ENCODE measurements at places on chromosomes 2 and 18.

DNA sequence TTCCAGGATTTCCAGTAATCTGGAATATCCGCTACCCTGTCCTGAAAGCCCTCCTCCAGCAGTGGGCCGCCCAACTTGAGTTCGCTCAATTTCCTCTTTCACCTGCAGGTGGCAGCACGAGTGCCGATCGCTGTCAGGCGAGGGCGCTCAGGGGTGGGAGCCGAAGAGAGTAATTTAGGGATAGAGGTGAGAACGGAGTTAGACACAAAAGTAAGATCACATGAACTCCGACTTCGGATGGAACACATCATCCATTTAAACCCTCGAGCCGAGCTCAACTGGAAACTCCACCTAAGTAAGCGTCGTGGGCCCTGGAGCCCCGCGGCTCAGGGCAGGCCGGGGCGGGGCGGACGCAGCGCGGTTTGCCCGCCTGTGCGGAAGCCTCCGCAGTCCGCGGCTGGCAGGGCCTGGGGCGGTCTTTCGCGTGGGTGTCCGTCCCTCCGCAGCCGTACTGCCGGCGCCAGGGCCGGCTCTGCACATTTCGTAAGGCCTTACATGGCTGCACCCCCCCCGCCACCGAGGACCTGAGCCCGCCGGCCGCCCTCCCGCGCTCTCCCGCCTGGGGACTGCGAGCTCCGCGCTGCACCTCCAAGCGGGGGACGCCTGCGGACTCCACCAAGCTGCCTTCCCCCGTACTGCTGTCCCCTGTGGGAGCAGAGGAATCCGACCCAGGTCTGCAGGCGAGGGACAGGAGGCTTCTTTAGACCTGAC lies 61.2 kb downstream of the SEMA4F start:
- peak; percentile 48 for DNase-seq

GRCh38 chr2:58651930-58652329 lies 410.8 kb upstream of the FANCL start:
- DNase-seq = no peak

GRCh38 chr18:42574871-42575270 lies 540.6 kb downstream of the RIT2 start:
- no peak for DNase-seq

DNA sequence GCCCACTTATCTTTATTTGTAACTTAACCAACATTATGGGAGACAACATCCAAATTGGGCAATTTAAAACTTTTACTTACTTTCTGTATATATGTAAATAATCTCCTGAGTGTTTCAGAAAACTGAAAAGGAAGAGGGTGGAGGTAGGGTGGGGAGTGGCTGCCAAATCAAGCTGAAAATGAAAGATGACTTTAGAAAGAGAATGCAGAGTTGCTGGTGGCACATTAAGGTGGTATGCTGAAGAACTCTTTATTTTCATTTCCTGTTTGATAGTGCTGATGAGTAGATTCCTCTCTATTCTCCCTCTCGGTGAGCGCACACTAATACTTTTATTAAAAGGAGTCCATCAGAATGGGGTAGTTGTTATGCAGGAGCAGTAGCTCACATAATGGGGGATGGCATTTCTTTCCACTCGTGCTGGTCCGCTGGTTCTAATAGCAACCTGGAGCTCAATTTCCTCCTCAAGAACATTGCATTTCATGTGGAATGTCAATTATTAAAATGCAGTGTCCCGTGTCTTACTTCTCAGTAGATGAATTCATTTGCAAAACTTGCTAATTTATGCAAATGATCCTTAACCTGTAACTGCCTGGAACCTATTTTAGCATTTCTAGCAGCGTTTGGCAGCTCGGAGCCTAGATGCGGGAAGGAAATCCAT lies 466.9 kb upstream of the HNRNPA3 start:
- no peak for DNase-seq

GRCh38 chr2:30310955-30311354 lies 79.6 kb downstream of the LBH start:
- no peak for DNase-seq

- no peak for DNase-seq
These were observed 251.8 kb upstream of the SMIM21 start for GRCh38 chr18:75679331-75679730.

DNA sequence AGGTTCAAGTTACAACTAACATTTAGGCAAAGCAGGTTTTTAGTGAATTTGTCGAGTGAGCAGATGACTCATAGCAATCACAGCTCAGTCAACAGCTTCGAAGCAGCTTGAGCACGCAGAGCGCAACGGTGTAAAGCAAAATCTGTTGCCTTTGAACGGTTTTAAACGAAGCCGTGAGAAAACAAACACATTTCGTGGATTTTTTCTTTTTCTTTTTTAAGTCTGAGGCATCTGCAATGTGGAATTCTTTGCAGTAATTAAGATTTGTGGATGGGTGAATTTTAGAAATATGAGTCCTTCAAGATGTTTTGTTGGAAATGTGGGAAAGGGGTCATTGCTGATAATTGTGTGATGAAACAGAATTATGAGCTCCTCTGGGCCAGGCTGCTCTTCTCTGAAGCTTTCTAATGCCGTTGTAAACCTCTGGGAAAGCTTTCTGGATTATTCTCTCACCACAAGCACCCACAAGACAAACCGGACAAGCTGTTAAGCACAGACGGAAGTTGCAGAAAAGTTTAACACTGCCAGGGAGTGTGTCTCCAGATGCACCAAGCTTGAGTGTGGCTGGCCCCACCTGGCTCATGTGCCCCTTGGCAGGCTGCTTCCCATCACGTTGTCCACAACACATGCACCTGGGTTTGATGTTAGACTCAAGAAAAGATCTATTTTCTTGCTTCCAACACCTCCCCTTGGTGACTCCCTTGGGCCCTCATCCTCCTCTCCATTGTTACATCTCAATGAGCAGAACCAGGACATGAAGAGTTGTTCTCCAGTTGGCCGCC lies 224.7 kb downstream of the ACKR3 start:
- DNase-seq = no peak

DNA sequence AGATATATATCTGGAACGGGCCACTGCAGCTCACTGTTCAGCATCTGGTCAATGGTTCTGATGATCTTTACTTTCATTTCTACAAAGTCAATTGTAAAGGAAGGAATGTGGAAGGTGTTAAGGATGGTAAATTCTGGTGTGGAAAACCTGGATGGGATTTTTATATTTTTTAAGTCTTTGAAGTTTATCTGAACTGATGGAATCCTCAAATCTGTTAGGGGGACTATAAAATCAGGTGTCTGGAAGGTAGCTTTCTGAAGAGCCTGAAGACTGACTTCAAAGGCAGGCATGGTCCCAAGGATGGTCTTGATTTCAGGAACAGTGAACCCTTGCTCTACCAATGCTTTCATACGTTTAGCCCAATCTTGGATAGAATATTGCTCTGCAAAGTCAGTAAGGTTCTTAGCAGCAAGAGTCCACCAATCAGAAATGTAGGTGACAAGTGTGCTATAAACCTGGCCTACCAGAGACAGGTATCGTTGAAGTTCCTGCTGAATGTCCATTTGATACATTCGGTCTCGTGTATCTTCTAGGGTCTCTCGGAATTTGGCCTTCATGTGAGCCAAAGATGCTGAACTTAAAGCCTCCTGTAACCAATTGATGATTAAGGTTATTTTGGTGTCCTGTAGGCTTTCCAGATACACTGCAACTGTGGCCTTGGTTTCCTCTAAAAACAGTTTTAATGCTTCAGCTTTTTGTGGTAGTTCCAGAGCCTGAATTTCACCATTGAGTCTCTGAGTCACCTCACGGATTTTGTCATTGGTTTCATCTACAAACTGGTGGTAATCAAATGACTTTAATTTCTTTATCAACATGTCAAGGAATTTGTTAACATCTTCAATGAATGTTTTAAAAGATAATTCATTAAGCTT lies 34.8 kb downstream of the APOB start:
- DNase-seq = no peak

DNA sequence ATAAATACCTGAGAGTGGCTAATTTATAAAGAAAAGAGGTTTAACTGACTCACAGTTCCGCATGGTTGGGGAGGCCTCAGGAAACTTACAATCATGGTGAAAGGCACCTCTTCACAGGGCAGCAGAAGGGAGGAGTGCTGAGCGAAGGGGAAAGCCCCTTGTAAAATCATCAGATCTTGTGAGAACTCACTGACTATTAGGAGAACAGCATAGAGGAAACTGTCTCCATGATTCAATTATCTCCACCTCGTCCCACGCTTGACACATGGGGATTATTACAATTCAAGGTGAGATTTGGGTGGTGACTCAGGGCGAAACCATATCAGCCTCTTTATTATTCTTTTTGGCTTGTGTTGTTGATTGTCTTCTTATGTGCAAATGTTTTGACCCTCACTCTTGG lies 76.2 kb downstream of the WDR7 start:
- DNase-seq = no peak

DNA sequence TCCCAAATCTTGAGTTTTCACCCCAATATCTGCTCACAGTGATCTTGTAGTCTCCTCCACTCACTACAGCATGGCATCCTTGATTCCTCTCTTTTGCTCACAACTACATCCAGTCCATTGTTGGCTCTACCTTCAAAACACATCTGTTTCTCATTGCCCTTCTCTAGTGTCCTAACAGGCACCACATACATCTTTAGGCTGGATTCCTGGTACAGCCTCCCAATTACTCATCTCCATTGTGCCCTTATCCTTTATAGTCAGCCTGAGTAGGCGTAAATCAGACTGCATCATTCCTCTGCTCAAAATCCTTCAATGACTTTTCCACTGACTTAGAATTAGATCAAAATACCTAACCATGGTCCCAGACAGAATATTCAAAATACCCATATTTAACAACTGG lies 10.7 kb upstream of the TAF1B start:
- DNase-seq = no peak

DNA sequence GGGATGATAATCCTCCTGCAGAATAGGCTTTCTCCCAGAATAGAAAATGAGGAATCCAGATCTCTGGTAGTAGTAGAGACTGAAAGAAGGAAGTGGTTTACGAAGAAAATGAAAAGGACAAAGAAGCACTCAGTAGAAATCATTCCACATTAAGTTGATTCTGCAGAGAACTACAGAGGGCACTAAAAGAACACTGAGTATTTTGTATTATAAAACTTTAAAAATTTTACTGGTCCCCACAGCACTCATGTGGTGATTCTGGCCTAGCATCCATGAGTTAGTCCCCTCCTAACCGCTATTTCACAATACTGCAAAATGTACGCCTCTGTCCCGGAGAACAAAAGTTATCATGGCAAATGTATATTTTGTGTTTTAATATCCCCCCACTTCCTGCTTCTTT lies 42.9 kb upstream of the SLC35F5 start:
- no peak for DNase-seq

DNA sequence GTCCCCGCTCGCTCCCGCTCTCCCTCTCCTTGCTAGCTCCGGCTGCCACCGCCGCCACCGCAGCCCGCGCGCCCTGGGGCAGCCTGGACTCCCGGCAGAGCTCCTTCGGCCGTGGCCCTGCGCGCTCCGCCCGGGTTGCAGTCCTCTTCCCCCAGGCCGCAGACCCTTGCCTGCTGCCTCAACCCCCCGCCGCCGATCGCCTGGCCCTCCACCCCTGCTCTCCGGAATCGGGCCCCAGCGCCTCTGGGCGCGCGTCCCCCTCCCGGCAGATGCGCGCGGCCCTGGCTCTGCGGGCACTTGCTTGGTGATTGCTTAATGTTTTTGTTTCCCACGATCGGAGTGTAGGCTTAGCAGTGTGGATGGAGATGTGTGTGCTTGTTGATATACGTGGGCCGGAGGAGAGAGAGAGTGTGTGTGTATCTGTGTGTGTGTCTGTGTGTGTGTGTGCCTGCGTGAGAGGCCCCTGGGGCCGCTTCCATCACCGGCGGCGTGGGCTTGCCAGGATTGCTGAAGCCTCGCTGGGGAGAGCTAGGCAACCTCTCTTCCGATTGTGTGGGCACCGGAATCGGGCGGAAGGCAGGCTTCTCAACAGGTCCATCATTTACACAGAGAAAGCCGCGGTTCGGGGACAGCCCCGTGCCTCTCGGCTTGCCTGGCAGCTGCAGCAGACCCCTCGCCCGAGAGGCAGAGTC lies 877 bp downstream of the INHBB start:
- no peak for DNase-seq

GRCh38 chr2:174300114-174300513 lies 34.6 kb upstream of the SP9 start:
- no peak for DNase-seq

- no peak for DNase-seq
These were observed 359.5 kb upstream of the ETAA1 start for GRCh38 chr2:67037655-67038054.

DNA sequence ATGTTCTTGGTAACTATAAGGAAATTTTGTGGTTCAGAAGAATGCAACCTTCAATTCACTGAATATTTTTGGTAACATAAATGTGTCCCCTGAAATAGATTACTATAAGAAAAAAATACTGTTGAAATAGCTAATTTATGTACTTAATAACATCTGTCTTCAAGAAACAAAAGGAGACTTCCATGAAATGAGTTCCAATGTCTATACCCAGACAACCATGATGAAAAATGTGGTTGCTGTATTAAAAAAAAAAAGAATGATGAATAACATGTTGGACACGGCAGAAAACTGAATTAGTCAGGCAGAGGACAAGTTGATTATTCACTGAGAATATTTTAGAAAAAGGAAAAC lies 98.5 kb downstream of the TACR1 start:
- no peak for DNase-seq

GRCh38 chr18:24078391-24078790 lies 60.5 kb upstream of the CABYR start:
- DNase-seq = no peak

GRCh38 chr18:76708071-76708721 lies 114.2 kb upstream of the ZNF236 start:
- DNase-seq = no peak

- no peak for DNase-seq
These were observed 298.2 kb upstream of the CHST9 start for GRCh38 chr18:27483276-27483675.

GRCh38 chr2:39431592-39432316 lies 5.3 kb downstream of the MAP4K3 start:
- no peak for DNase-seq

Measured in SW 1271 (cell line).